ENCODE measurements at places on chromosomes 7 and 10.

DNA sequence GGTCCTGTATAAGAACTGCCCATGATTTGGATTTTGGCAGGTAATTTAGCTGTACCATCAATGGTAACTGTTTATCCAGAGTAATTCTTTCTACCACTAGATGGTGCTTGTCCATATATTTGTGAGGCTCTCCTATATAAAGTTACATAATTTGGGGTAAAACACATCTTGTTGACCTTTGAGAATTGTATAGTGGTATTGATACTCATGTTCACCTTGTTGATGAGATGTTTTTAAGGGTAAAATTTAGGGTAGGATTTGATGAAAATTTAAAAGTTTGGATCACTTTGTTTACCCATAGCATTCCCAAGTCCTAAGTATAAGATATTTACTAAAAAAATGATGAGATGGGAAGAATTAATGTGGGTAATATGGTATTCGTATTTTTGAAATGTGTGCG lies 31.6 kb downstream of the ST7 start:
- no peak for DNase-seq

- no peak for DNase-seq
Observed at GRCh38 chr7:119996634-119997033, 276.3 kb upstream of the KCND2 start.

GRCh38 chr10:59057345-59057744 lies 119.1 kb upstream of the PHYHIPL start:
- no peak for DNase-seq

GRCh38 chr10:11535346-11535959 lies 76.0 kb downstream of the USP6NL start:
- no peak for DNase-seq

DNA sequence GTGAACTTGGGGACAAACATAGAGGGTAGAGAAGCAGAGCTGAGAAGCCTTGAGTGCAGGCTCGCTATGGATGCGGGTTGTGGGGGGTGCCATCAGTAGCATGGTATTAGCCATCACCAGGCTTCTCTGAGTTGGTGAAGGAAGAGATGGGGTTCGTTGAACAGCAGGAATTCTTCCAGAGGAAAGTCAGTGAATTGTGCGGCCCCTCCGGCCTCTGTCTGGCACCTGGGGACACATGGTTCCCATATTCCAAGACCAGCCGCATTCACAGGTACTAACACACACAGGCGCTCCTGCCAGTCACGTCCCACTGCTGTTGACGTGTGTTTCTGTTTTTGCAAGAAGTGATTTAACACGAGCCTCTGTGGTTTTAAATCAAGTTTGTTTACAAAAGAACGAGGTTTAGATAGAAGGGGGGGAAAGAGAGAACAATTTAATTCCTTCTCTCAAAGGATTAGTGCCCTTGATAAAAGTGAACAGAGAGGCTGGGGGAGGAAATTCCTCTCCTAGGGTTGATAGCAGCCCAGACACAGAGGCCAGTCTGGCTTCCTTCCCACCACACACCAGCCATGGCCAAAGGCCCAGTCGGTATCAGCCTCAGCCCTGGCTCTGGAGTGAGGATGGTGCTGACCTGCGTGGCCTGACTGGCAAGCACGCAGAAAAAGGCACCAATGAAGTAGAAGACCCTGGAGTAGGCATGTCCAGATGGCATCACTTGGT lies 252.6 kb upstream of the IGFBP3 start:
- no peak for DNase-seq

- DNase-seq: no peak
Observed at GRCh38 chr10:34730726-34731125, 84.4 kb downstream of the PARD3 start.

DNA sequence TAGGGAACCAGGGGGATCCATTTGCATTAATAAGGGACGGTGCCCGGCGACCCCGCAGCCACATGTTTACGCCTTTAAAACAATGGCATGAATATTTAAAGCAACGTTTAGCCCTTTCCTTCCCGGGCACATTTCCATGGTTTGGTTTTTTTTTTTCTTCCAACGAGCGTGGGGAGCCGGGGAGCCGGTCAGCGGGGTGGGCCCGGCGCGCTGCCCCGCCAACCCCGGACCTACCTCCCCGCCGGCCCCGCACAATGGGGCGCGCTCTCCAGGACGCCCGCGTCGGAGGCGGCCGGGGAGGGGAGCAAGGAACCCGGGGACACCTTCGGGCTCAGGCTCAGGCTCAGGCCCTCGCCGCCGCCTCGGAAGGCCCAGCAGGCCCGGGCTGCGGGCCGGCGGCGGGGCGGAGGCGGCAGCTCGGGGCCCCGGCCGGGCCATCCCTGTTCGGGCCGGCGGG lies 1.0 kb downstream of the SEPHS1 start:
- peak; percentile 42 for DNase-seq

DNA sequence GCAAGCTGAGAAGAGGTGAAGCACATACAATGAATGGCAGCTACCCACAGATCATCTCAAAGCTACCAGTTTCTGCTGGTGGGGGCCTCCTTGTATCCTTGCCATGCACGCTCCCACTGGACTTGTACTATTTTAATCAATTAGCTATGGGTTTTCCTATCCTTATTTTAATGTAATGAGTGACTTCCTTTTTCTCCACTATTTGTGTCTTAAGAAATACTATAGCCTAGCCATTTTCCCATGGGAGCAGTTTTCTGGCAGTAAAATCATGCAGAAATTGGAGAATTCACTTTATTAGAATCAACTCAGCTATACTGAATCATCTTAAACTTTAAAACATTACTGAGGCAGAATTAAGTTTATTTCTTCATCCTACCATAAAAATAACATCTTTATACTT lies 73.5 kb downstream of the CTNNA3 start:
- DNase-seq: no peak

DNA sequence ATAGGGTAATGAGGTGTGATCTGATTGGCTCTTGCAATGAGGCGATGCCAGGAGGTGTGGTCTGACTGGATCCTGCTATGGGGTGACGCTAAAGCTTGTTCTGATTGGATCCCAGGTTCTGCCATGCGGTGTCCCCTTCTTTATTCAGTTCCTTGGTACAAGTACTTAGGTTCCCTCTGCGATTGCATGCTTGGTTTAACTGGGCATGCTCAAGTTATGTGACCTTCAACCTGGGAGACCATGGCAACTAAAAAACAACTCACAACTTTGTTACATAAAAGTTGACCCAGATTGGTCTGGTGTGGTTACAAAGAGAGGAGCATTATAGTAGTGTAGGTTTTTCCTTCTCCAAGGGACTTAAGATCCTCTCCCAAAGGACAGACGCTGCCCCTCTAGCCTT lies 49.5 kb upstream of the DNAJC1 start:
- no peak for DNase-seq

- no peak for DNase-seq
Observed at GRCh38 chr10:76117949-76118348, 686.5 kb downstream of the LRMDA start.

DNA sequence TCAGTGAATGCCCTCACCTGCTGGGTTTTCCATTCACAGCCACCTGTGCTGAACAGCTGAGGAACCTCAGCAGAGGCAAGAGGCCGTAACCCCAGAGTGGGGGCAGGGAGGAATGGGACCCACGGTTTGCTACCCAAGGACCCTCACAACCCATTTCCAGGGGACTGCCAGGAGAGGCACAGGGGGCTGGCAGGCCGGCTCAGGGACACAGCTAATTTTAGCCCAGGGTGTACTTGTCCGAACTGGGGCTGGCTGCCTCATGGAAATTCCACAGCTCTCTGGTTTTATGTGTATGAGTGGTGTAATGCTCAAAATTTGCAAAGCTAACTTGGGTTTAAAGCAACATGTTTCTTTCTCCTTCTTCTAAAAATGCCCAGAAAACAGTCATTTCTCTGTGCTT lies 42.2 kb downstream of the MINDY4 start:
- no peak for DNase-seq

DNA sequence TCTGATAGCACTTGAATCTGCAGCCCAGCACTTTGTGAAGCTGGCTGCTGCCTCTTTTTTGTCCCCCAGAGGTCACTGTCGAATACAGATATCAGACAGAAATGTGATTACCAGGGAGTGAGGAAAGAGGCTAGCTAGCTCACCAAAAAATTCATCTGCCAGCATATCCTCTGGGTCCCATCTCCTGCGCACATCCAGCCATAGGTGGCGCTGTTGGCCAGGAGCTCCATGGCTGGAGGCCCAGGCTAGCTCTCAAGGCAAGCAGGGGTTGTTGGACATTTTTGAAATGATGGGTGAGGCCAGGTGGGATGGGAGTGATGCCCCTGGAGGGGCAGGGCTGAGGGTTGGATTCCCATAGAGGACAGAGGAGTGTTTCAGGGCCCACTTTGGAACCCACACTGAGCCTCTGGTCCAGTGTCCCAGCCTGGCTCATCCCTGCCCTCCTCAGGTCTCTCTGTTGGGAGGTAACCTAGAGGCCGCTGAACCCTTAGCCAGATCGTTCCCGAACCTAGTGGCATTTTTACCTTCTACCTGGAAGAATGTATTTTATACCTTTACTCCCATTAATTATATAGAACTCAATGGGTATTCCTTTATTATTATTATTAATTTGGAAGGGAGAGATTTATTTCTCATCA lies 14.8 kb downstream of the DPCD start:
- DNase-seq: peak; percentile 85

DNA sequence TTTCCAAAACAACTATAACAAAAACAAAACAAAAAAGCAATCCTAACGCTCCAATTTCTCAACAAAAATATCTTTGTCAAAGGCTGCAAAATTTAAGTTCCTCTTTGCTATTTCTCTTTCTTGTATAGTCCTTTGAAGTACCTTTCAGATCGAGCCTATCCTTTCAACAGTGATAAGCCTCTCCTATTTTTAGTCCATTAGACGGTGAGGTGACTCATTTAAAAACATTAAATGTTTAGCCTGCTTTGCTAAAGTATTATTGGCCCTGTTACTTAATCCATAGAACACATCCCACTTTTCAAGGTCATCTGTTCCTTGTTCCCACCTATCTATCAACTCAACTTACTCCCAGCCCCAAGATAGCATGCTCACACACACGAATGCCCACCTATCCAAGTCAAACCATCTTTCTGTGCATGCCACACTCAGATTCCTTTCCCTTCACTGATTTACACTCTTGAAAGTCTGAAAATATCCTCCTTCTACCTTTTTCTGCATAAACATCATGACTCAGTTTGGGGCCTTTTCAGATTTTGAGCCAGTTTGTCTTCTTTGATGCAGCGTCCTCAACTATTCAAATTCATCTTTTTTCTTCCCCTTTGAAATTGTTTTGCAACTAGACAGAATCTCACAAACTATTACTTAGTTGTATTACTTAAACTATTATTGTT lies 224.9 kb upstream of the TMEM229A start:
- no peak for DNase-seq

DNA sequence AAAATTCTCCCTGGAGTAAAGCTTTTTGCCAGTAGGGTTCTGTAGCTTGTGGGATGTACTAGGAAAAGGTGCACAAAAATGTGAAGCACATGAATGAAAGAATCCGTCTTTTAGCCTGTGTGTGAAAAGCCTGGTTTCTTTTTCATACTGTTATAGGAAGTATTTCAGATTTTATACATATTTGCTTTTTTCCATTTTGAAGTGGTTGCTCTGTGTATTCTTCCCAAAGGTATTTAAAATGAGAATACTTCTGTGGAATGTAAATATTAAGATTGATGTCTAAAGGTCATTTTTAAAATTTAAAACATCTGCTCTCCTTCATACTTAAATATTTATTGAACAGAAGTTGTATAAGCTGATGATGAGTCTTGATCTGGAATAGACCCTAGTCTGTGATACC lies 96.8 kb downstream of the CDK14 start:
- DNase-seq: no peak

DNA sequence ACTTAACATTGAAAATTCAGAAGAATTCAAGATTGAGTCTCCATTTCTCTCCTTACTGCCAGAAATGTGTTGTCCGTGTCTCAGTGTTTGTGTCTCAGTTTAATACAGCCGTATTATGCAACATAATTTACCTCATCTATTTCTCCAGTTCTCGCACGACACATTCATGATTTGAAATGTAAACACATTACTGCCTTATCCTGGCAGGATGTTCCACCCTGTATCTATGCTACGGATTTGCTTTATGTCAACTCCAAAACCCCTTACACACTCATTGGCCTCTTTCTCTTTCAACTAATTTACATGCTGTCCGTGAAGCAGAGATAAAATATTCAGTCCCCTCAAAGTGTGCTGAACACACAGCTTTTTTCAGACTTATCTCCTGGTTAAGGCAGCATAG lies 653.7 kb upstream of the SEMA3D start:
- DNase-seq: no peak

DNA sequence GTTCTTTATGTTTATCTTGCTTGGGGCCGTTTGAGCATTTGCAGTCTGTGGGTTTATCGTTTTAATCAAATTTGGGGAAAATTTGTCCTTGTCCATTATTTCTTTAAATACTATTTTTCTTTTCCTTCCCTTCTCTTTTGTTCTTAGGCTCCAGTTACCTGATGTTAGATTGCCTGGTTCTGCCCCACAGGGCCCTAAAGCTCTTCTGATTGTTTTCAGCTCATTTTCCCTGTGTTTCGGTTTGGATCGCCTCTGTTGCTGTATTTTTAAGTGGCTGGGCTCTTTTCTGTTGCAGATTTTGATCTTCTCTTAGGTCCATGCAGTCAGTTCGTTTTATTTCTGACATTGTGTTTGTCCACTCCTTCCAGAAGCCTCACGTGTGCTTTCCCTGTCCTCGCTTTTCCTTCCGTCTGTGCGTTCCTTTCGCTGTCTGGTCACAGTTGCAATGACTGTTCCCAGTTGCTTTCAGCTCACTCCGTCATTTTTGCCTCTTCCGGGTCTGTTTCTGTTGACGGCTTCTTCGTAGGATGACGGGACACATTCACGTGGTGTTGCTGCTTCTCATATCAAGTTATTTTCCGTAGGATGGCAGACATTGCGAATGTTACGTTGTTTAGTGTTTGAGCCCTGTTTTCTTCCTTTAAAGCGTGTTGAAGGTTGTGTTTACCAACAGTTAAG lies 111.4 kb downstream of the INPP5A start:
- no peak for DNase-seq

DNA sequence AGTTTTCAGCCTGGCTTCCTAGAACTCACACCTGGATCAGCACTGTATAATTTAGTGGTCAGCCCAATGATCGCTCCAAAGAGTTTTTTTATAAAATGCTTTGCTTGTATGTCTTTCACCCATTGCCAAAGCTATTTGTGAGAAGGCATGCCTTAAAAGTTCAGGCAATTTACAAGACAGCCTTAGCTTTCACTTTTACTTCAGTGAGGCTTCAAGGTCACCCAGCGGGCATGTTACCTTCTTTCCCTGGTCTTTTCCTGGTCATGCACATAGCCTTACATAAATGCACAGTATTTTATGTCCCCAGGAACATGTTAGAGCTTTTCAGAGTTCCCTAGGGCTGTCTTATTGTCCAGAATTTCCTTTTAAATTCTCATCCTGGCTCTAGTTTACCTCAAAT lies 179.9 kb upstream of the TMEM72 start:
- DNase-seq: no peak

GRCh38 chr10:132716691-132717490 lies 69.1 kb downstream of the NKX6-2 start:
- no peak for DNase-seq

GRCh38 chr10:84908491-84908890 lies 580.1 kb downstream of the CCSER2 start:
- no peak for DNase-seq
